ENCODE measurements at places on chromosomes 12 and 14.

GRCh38 chr12:90428881-90429280, 526.1 kb downstream of the CCER1 start:
- DNase-seq: no peak

DNA sequence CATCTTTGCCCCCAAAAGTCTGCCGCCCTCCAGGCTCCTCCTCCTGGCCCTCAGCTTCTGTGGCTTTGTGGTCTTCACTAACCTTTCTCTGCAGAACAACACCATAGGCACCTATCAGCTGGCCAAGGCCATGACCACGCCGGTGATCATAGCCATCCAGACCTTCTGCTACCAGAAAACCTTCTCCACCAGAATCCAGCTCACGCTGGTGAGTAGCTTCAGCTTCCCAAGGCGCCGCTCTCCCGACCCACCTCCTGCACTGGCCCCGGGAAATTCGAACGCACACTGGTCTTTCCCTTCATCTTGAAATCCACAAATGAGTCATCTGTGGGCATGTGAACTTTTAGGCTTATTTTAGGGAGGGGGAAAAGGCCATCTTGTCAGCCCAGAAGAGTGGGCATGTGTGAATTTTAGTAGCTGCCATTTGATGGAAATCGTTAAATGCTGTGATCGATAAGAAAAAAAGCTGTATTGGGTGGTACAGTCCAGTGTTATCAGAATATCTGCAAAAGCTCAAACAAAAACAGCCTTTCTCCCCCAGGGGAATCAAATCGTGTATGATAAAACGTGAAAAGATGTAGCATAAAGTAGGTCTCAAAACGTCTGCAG, 700 bp downstream of the SLC35E3 start:
- no peak for DNase-seq

GRCh38 chr14:103519043-103519836, 3.4 kb downstream of the CKB start:
- no peak for DNase-seq

- peak; percentile 51 for DNase-seq
Observed at GRCh38 chr12:56151672-56152131, 685 bp upstream of the MYL6B start.

- DNase-seq: no peak
Observed at GRCh38 chr12:62886796-62887195, 48.2 kb downstream of the PPM1H start.

DNA sequence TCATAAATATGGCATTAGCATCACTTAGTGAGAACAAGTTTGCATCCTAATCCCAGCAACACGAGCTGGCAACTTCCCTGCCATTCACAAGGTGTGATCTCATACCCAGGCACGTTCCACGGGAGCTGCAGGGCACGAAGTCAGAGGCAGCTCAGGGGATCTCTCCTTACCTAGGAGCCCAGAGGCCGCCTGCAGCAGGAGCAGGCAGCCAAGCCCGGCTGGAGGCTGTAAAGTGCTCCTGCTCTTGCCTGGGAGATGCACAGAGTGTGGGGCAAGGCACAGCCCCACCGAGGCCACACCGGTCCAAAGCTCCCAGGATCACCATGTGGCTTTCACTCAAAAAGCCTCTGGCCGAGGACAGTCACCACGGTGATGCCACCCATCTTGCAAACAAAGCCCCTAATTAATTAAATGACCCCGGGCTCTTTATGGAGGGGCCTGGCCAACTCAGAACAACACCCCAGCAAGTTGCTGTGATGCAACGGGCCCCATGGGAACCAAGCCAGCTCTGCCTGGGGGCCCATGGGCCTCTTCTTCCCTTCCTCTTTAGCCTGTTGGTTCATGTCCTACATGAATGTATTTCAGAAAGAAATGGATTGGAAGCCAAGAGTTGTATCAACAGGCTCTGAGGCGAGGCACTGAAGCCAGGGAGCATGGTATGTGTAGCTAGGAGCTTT, 26.5 kb downstream of the NUAK1 start:
- DNase-seq: no peak

DNA sequence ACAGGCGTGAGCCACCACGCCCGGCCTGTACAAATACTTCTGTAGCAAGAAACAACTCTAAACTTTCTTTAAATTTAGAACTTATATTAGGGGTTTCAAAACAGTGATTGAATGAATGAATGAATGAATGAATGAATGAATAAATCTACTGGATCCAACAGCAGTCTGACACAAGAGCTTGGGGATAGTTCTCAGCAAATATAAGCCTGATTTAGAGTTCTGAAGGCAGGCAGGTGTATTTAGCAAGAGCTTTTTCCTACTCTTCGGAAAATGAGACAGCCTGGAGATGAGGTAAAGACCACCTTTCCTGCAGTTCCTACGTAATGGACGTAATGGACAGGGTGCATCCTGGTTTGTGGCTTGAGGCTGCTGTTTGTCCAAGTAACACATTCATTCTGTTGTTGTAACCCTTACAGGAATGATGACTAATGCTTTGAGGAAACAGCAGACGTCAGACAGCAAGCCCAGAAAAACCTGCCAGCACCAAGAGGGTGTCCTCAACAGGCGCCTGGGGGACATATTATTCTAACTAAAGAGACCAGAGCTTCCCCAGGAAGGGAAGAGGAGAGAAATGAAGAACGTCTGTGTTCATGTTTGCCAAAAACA, 277.4 kb upstream of the SOX5 start:
- DNase-seq: no peak

- DNase-seq: no peak
Observed at GRCh38 chr12:41230756-41231155, 42.6 kb downstream of the PDZRN4 start.

- no peak for DNase-seq
Observed at GRCh38 chr12:89880690-89881350, 172.2 kb upstream of the ATP2B1 start.

- no peak for DNase-seq
Observed at GRCh38 chr14:90866833-90867232, 50.6 kb upstream of the TTC7B start.

GRCh38 chr12:5047094-5047493, 3.4 kb downstream of the KCNA5 start:
- no peak for DNase-seq

DNA sequence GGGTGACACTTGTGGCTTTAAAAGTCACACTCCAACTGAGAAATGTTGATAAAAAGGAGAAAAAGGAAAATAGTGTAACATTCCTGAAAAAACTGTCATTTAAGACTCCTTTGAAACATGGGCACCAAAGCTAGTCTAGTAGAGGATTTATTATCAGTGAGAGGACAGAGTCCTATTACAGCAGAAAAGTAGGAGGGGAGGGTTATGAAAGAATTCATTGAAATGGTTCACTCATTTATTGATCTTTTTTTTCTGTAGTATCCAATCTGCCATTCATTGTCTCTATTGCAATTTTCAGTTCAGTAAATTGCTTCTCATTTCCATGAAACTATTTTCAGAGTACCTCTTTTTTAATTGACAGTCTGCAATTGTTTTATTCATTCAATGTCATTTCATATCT, 25.4 kb downstream of the PPM1A start:
- no peak for DNase-seq

DNA sequence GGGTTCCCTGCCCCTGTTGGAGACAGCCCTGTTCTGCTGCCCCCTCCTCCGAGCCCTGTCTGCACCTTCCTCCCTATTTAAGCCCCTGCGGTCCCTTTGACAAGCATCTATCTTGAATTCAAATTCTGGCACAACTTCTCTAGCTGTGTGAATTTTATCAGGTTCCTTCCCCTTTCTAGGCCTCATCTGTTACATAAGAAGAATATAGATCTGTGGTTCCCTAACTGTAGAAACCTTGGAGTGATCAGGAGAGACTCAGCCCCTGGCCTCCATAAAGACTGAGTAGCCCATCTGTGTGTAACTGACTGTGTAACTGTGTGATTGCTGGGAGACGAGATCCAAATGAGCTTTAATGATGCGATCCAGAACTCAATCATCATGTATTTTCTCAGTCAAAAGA, 13.0 kb upstream of the RACGAP1 start:
- no peak for DNase-seq

- no peak for DNase-seq
Observed at GRCh38 chr14:47269756-47270492, 405.5 kb downstream of the MDGA2 start.

DNA sequence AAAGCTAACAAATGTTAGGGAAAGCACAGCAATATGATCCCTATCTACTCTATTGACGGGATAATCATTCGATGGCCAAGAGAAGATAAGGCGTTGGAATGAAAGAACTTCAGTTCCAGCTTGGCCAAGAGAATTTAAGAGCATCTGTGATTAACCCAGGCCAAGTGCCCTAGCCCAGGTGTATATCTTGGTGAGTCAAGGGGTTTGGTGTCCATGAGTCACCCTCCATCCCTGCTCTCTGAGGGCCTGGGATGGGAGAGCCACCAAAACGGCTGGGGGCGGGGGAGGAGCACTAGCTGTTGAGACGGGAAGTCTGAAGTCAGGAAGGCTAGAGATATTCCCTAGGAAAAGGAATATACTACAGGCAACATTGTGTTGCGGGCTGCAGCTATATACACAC, 13.0 kb downstream of the TBPL2 start:
- DNase-seq: no peak

- no peak for DNase-seq
Observed at GRCh38 chr12:119576118-119576810, 17.3 kb upstream of the TMEM233 start.

DNA sequence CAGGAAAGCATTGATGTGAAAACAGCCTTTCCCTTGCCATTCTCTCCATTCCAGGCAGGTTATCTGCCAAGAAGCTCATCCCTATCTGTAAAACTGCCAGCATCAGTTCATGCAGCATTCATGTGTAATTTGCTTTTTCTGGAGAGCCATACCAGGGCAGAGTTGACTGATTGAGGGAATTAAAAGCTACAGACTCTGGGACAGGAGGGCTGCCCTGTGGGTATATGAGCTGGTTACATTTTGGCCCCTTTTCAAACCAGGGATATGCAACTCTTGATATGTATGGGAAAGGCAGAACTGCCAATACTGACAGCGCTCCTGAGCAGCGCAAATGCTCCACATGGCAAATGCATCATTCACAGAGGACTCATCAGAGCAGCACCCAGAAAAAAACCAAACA, 53.7 kb downstream of the SYT1 start:
- DNase-seq: no peak

DNA sequence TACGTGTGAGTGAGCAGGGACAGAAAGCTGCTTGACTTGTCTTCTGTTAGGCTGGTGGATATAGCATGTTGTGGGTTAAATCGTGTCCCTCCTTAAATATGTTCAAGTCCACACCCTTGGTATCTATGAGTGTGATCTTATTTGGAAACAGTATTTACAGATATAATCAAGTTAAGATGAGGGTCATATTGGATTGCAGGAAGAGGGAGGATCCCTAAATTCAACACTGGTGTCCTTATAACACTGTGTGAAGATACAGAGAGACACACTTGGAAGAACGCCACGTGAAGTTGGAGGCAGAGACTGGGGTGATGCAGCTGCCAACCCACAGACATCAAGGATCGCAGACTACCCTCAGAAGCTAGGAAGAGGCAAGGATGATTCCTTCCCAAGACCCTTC, 275.2 kb upstream of the SSTR1 start:
- DNase-seq: no peak

DNA sequence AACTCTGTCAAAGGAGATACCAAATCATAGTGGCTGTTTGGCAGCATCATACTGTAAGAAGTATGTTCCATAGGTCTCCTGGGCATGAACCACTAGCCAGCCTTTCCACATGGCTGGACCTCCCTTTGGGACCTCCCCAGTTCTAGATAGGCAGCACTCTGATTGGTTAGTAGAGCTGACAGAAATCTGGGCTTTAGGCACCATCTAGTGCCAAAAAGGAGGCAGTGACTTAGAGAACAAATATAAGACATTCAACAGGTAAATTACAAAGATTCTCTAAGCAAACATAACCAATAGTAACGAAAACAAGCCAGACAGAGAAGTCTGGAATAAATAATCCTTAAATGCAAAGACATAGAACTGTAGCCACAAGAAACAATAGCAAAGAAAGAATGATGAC, 148.0 kb upstream of the PDE3A start:
- DNase-seq: no peak

DNA sequence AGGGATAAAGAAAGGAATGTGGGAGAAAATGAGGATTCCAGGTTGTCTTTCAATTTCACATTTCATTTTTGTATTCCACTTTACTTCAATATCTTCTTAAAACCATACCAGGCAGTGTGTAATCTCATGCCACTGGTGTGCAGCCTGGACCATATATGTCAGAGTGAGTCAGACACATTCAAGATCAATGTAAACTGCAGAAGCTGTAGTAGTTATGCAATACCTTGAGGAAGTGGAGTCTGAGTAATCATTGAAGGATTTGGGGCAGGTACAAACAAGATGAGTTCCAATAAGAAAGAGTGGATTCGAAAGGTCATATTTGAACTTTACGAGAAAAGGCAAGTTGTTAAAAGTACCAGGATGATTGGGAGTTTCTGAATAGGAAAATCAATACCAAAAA, 14.1 kb downstream of the PLCZ1 start:
- DNase-seq: no peak

- no peak for DNase-seq
Observed at GRCh38 chr12:91887957-91888356, 257.7 kb downstream of the BTG1 start.

- no peak for DNase-seq
Observed at GRCh38 chr12:76883811-76884210, 5.0 kb upstream of the CSRP2 start.

DNA sequence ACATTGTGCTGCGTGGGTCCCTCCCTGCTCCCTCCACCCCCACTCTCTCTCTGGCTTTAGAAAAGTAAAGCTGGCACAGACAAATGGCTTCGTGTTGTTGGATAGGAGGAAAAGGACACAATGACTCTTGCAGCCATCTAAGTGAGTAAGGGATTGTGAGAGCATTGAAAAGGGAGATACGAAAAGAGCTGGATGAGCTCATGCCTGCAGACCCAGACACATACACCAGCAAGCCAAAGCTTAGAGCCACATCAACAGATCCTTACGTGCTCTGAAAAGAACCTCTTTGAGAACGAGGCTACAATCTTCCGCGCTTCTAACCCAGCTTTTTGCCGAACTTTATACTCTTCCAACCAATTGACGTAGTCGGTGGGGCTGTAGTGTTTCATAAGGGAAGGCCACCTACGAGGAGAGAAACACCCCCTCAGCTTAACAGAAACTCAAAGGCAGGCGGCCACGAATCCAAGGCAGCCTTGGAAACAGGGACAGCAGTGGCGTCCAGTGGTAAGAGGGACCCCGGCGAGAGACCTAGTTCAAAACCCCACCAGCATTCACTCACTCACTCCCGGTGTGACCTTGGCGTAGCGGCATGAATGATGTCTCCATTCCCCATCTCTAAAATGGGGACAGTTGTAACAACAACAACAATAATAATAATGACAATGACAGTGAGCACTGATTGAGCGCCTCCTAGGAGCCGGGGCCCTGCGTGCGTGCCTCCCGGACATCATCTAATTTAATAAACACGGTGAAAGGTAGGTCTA, 1.1 kb downstream of the FBXO21 start:
- no peak for DNase-seq

DNA sequence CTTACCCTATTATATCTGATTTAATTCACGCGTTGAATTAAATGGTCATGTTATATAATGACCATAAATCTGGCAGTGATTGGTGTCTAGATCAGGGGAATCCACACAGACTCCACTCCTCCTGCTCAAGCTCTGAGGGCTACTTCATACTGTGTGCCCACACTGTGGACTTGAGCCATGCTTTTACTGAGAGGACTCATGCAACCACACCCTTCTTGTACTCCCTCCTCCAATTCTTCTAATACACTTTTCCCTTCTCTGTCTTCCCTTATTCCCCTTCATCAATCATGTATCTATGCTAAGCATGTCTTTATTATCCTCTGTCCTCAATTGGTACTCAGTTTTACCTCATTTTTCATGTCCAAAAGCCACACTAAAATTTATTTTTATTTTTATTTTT, 37.7 kb upstream of the LRFN5 start:
- DNase-seq: no peak

Data from stimulated activated CD4-positive, alpha-beta T cell treated with anti-CD3 and anti-CD28 coated beads, TNF-alpha, amount 100 ng/mL, for 1 hour (primary cell).